ENCODE measurements at places on chromosomes 4 and X.

GRCh38 chr4:8906668-8906970 is 35.0 kb upstream of the HMX1 start:
- DNase-seq, result no peak

- DNase-seq, result no peak
Measured at GRCh38 chr4:94536049-94536448, 84.3 kb downstream of the PDLIM5 start.

DNA sequence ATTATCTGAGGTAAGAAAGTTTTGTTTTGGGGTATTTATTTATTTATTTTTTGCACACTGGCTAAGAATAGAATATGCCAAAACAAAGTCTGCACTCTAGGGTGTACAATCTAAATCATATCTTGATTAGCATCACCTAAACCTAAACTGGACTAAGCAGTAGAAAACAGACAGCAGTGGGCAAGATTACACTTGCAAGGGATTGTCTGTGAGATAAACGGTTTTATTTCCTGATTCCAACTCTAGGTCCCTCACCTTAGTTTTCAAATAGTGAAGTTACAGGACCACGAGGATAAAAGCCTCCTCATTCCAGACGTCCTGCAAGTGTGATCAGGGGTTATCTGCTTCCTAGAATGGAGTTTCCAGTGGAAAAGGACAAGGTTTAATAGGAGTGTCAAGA is 86.1 kb downstream of the SH3RF1 start:
- no peak for DNase-seq

DNA sequence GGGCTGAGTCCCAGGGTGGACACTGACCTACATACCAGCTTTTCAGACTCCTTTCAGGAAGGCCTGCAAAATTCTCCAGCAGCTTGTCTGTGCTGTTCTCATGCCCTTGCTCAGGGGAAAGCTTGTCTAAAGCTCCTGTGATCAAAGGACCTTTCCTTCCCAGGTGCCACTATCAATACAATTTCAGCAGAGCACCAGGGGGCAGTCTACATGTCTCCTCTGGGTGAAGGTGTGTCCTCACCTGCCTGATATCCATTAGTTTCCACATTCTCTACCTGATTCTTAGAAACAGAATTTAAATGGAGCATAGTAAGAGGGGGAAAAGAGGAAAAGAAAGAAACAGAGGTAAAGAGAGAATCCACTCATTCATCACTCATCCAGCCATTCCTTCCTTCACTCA is 114.2 kb downstream of the PPARGC1A start:
- DNase-seq, result no peak

GRCh38 chr4:182932651-182933050 is 15.5 kb upstream of the DCTD start:
- no peak for DNase-seq

- no peak for DNase-seq
Measured at GRCh38 chr4:7886007-7886973, 53.4 kb downstream of the AFAP1 start.

DNA sequence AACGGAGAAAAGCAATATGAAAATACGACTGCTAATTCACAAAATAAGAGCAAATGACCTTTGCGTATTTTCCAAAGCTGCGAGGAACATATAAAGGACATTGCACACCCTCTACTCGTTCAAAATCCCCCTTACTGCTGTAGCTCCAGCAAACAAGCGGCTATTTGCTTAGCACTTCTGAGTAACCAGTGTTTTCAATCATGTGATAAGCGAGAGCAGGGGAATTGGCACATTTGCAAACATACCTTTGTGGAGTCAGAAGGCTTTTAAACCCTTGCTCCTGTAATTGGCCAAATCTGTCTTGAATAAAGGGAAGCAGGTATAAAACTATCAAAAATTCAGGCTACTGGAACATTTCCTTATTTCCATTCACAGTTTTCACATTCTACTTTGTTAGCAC is 610.2 kb downstream of the UBE2NL start:
- no peak for DNase-seq

GRCh38 chrX:76153221-76153620 is 19.6 kb upstream of the PBDC1 start:
- no peak for DNase-seq
